NCI-H1048 (cell line): ENCODE measurements at places on chromosomes 2 and 18.

DNA sequence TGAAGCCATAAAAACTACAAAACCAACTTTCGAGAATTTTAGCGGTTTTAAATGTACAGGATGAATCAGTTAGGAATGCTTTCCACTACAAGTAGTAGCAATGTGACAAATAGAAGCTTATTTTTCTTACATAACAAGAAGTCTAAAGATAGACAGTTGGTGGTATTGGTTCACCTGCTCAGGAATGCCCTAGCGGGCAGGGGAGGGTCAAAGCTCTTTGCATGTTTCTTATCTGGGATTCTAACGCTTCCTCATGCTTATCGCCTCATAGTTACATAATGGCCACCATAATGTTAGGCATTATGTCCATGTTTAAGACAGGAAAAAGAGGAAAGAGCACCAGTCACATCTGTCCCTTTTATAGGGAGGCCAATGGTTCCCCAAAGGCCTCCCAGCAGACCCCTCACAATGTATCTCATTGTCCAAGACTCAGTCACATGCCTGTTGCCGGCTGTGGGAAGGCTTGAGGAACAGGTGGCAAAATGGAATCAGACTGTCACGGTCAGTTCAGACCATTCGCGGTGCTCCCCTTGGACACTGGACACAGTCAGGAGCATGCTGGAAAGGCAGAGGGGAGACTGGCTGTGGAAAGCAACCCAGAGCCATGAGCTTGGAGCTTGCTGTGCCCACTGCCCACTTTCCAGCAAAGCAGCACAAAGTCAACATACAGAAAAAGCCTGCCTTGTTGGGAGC lies 69.4 kb upstream of the ODC1 start:
- DNase-seq = no peak

- DNase-seq = no peak
Observed at GRCh38 chr18:37554399-37554787, 11.2 kb downstream of the CELF4 start.

DNA sequence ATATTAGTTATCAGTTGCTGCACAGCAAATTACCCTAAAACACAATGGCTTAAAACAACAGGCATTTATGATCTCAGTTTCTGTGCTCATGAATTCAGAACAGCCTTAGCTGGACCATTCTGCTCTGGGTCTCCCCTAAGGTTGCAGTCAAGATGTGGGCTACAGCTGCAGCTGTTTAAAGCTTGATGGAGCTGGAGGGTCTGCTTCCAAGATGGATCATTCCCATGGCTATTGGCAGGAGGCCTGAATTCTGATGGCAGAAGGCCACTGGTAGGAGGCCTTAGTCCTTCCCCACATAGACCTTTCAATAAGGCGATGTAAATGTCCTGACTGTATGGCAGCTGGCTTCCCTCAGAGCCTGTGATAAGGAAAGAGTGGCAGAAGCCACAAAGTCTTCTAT lies 118.6 kb upstream of the SERPINE2 start:
- no peak for DNase-seq

DNA sequence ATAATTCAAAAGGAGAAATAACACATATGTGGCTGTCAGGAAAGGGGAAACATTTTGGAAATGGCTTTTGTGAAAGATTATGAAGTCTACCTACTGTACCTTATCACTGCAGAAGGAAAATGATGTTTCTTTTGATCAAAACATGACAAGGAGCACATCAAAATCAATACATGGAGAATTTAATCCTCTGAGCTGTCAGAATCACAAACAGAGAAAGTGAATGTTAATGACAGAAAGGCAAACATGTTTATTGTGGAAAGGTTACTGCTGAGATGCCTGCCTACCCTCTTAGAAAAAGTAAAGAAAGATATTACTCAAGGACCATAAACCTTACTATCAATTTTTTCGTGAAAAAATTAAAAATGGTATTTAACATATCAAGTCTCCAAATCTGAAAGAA lies 794.5 kb upstream of the GYPC start:
- no peak for DNase-seq

DNA sequence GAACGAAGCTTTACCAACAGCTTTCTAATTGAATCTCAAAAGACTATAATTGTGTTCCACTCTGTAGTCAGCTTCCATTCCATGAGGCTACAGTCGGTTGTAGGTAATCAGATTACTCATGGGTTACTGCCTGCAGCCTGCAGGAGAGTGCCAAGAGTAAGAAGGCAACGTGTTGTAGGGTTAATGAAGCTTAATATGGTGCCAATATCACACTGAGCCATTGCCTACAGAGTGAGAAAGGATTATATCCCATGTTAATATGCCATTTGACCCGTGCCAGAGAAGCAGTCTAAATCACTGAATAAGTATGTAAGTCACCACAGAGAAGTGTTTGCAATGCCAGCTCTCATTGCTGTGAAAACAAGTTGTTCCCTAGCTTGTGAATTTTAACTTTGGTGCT lies 734.5 kb upstream of the ACVR2A start:
- DNase-seq = no peak

GRCh38 chr2:73268830-73269685 lies 15.2 kb downstream of the FBXO41 start:
- peak; percentile 48 for DNase-seq

DNA sequence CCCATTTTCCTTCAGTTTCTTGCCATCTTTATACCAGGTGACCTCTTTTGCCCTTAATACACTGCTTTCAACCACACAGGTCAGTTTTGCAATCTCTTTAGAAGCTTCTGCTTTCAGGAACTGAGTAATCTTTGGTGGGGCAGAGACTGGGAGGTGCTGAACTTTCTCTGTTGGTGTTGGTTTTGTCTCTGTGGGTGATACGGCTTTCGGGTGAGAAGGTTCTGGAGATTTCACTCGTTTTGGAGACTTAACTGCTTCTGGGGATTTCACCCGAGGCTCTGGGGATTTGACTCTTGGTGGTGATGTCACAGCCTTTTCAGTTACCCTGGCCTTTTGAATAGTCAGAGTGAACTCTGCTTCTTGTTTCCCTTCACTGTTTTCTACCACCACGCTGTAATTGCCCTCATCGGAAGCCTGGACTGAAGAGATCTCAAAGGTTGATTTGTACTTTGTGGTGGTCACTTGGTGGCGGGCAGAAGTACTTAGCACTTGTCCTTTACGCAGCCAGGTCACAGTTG lies 50.4 kb downstream of the PLEKHA3 start:
- DNase-seq = no peak

DNA sequence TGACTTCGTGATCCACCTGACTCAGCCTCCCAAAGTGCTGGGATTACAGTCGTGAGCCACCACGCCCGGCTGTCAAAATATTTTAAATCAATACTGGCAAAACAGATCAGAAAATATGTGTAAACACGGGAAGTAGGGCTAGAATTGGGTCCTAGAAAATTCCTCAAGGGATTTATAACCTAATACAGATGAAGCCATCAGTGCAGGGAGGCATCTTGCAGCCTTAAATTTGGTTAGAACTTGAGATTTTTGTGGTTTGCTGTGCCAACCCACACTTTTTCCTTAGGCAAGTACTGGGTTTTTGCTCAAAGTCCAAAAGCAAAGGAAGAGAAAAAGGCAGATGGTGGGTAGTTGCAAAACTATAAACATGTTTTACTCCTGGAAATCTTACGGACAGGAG lies 33.7 kb upstream of the NFE2L2 start:
- DNase-seq = no peak

- no peak for DNase-seq
Observed at GRCh38 chr2:195579776-195580555, 77.1 kb upstream of the SLC39A10 start.

DNA sequence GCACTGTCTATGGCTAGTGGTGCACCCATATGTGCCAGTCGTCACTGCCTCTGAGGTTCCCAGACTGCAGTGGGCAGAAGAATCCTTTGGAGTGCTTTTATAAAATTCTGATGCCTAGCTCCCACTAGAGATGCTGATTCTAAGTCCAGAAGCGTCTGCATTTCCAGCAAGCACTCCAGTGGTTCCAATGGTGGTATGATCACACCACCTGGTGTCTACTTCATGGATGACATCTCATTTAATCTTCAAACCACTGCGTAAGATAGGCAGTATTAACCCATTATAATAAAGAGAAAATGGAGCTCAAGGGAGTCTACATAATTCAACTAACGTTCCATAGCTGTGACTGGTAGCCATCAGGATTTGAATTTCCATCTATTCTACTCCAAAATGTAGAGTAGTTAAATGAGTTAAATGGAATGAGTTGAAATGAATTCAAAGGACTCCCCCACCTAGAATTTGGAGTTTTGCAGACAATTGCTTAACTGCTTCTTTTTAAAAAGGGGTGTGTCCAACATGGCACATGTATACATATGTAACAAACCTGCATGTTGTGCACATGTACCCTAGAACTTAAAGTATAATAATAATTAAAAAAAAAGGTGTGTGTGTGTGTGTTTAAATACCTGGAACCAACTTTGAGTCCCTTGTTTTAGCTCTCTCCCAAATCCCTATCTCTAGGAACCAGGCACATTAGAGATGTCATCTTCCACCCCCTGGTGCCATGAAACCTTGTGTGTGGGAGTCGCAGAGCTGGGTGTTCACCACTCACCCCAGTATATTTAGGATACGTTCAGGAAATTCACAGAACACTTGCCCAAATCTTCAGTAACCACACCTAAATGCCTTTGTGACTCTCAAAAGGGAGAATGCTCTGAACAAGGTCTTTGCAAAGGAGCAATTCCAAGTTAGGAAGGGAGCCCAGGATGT lies 14.1 kb downstream of the LAMA3 start:
- DNase-seq = no peak

DNA sequence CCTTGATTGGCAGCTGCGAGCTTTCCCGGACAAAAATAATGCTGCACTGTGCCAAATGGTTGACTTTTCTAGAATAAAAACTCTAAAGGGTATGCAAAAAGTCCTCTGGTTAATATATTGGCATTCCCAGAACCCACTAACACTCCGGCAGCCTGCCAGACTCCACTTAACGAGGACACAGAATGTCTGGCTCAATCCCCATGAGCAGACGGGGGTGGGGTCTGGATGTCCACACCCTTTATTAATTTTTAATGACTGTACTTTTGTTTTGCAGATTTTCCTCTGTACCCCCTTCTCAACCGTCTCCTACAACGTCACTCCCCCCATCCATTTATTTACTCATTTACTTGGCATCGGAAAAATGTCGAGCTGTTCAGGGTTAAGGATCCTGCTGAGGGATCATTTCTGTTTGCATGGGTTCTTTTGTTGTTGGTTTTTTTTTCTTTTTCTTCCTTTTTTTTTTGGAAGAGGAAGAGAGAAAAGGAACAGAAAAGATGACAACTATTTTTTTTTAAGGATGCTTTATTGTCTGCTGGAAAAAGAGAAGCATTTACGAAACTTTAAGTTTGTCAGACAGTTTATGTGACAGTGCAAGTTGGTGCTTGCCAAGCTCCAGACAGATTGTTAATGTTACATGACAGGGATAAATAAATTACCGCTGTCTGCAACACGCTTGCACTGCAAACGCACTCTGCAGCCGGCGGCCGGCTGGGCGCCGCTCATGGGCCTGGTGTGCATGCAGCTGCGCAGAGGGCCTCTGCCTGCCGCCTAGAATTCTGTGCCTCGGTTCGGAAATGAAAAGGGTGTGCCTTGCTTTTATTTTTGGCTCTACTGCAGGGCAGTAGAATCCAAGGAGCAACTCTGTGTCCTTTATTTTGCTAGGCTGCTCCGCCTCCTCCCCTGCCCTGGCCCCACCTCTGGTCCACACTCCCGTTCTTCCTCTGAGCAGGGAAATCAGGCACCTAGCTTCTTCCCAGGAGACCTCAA lies 3.6 kb downstream of the LDLRAD4 start:
- no peak for DNase-seq

- DNase-seq = no peak
Observed at GRCh38 chr2:241482126-241482955, 26.0 kb downstream of the STK25 start.

GRCh38 chr18:61850756-61851155 lies 42.1 kb downstream of the RNF152 start:
- no peak for DNase-seq

DNA sequence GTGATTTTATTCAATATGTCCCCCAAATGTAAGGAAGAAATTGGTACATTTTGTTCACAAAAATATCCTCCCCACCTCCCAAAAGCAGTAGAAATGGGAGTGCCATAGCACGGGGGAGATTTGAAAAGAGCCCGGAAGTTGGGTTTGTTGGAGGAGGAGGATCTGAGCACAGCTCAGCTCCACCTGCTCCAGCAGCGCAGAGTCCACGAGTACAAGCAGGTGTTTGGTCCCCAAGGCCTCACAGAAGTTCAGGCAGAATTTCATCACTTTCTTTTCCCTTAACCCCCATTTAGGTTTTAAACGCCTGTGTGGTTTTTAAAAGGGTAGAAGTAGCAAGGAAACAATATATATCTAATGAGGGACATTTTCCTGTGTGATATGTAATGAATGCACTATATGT lies 56.0 kb downstream of the TRAPPC12 start:
- DNase-seq = no peak

- DNase-seq = no peak
Observed at GRCh38 chr2:159792599-159792998, 5.4 kb downstream of the CD302 start.
